ENCODE measurements at places on chromosomes 11 and 22. TPM values are rescaled to one million over a fixed set of nuclear protein-coding genes. Genes with fewer than 3 reads are reported as not detected.

GRCh38 chr11:57424792-57425564 lies 1.9 kb downstream of the SLC43A3 start:
- peak; percentile 66 for DNase-seq

OR10D3 gene
- not detected for polyA plus RNA-seq

PATE4 gene
- polyA plus RNA-seq, result not detected

SCUBE1 gene
- not detected for polyA plus RNA-seq

- DNase-seq, result no peak
Observed at GRCh38 chr11:131278472-131278871, 91.9 kb upstream of the NTM start.

GRCh38 chr11:78635814-78636506 lies 61.3 kb upstream of the NARS2 start:
- DNase-seq, result no peak

ACR gene
- polyA plus RNA-seq, result not detected

NRGN gene
- polyA plus RNA-seq, result 3.4 TPM

TEX54 gene
- not detected for polyA plus RNA-seq

- no peak for DNase-seq
Observed at GRCh38 chr11:29985248-29985647, 31.6 kb downstream of the KCNA4 start.

TRIM22 gene
- 79.9 TPM for polyA plus RNA-seq

PANX3 gene
- not detected for polyA plus RNA-seq

GRCh38 chr22:46587061-46587460 lies 33.1 kb upstream of the GRAMD4 start:
- no peak for DNase-seq

SHISAL1 gene
- polyA plus RNA-seq, result 2.3 TPM

KIF18A gene
- 5.4 TPM for polyA plus RNA-seq

- no peak for DNase-seq
Observed at GRCh38 chr11:115535781-115536180, 31.6 kb upstream of the CADM1 start.

SOX10 gene
- not detected for polyA plus RNA-seq

DNA sequence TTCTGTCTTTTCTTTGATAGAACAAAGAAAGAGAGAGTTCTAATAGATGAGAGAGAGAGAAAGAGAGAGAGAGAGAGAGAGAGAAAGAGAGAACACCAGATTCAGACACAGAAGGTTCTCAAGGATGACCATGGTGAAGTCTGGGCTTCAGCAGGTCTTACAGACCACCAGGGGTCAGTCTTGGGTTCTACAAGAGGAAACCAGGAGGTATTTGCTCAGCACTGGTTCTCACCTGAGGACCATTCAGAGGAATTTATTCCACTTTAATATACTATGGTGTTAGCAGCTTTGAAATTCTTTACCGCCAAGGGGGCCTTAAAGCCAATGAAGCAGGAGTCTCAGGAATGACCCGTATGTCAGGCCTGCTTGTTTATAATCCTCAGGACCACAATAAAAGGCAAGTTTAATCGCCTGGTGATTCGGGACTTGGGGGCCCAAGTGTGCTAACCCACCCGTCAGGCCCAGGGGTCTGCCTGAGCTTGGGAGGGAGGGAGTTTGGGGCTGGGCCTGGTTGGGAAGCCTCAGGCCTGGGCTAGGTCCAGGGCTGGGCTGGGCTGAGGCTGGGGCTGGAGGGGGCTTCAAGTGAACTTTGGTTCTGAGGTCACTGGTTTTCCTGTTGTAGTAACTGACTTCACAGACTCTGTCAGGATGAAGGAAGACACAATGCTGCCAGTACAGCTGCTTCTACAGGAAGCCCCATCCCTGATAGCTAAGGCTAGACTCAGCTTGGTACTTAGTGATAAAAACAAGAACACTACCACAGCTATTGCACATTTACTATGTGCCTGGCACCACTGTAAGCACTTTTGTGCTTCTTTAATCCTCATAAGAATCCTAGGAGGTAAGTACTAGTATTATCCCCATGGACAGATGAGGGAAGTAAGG lies 179.2 kb upstream of the ZBED5 start:
- no peak for DNase-seq

LRFN4 gene
- 9.7 TPM for polyA plus RNA-seq

- peak; percentile 83 for DNase-seq
Observed at GRCh38 chr11:12066056-12066798, 44.2 kb upstream of the MICAL2 start.

- no peak for DNase-seq
Observed at GRCh38 chr11:3867209-3868091, 12.0 kb downstream of the STIM1 start.

GRCh38 chr22:35534091-35534490 lies 6.5 kb upstream of the RASD2 start:
- no peak for DNase-seq

MTFP1 gene
- polyA plus RNA-seq, result 4.1 TPM

DNA sequence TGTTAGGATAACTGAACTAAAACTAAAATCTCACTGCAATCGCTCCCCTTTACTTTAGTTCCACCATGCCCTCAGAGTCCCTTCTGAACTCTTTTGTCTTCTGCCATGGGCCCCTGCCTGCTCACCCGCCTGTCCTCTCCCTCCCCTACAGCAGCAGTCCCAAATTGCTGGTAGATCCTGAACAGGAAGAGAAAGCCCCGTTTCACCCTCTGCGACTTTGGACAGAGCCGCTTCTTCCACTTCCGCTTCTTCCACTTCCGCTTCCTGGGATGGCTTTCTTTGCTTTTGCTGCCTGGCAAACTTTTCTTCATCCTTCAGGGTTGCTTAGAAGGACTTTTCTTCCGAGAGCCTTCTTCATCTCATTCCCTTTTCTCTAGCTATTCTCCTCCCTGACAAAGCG lies 35.7 kb upstream of the TLCD5 start:
- DNase-seq, result no peak

Data from AG04450 (cell line).